ENCODE measurements at places on chromosomes 16 and 17.

- DNase-seq = no peak
These were observed at the start of gene XAF1 for GRCh38 chr17:6755731-6756184. TSS of gene XAF1 (plus strand) at chr17:6756046. CDS start at chr17:6756079, 33 bp downstream.

- DNase-seq = no peak
These were observed 389.5 kb upstream of the ASIC2 start for GRCh38 chr17:33682599-33682998.

- DNase-seq = no peak
These were observed 64.1 kb upstream of the HSBP1 start for GRCh38 chr16:83743720-83744119.

GRCh38 chr17:75036643-75037268 lies 10.0 kb downstream of the ATP5PD start:
- DNase-seq = peak; percentile 52

DNA sequence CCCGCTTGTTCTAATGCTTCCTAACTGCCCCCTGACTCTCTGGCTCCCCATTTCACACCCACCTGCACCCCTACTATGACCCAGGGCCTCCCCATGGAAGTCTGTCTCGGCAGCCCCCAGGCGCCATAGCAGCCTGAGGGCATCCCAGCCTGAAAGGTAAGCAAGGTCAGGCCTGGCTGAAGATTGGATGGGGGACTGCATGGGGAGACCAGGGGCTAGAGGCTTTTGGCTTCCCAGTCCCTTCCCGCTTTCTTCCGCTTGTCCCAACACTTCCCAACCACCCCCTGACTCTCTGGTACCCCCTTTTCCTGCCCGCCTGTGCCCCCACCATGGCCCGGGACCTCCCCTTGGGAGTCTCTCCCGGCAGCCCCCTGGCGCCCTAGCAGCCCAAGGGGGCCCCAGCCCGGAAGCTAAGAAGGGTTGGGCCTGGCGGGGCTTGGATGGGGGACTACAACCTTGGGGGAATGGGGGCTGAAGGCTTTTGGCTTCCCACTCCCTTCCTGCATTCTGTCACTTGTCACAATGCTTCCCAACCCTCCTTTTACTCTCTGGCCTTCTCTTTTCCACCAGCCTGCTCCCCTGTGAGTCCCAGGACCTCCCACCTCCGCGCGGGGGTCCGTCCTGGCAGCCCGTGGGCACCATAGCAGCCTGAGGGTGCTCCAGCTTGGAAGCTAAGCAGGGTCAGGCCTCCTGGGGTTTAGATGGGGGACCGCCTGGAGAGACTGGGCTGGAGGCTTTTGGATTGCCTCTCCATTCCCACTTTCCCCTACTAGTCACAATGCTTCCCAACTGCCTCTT lies 2288.4 kb downstream of the TP53TG3F start:
- no peak for DNase-seq

DNA sequence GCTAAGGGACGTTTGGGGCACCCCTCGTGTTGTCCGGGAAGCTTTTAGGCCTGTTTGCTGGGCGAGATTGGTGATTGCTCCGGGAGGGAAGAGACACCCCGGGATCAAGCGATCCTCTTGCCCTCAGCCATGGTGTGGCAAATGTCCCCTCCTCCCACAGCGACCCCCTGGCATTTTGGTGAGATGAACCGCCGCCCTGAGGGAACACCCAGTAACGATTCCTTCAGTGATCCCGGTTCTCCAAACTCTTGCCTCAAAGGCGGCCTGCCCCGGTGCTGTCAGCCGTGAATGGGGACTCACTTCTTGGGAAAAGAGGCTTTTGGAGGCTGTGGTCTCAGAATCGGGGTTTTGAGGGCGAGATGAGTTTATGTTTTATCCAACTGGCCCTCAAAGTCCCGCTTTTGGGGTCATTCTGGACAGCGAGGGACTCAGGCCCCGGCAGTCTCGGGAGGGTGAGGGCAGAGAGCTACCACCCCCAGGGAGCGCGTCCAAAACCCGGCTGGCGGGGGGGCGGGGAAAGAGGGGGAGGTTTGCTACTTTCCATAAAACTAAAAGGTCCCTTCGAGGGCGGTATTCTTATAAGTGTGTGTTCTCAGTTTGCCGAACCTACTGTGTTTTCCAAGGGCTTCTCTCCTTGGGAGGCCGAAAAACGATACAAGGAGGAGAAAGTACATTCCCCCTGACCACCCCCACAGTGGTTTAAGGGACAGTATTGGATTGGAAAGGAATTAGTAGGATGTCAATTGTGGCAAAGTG lies 232.7 kb downstream of the MRTFB start:
- DNase-seq = no peak

- no peak for DNase-seq
These were observed 55.5 kb downstream of the SYT17 start for GRCh38 chr16:19223235-19224170.

- DNase-seq = no peak
These were observed 430 bp downstream of the BCAS3 start for GRCh38 chr17:60678118-60678444.

GRCh38 chr16:4298761-4299522 lies 16.9 kb upstream of the GLIS2 start:
- no peak for DNase-seq

- DNase-seq = no peak
These were observed 305.7 kb downstream of the RBFOX1 start for GRCh38 chr16:7638306-7638705.

DNA sequence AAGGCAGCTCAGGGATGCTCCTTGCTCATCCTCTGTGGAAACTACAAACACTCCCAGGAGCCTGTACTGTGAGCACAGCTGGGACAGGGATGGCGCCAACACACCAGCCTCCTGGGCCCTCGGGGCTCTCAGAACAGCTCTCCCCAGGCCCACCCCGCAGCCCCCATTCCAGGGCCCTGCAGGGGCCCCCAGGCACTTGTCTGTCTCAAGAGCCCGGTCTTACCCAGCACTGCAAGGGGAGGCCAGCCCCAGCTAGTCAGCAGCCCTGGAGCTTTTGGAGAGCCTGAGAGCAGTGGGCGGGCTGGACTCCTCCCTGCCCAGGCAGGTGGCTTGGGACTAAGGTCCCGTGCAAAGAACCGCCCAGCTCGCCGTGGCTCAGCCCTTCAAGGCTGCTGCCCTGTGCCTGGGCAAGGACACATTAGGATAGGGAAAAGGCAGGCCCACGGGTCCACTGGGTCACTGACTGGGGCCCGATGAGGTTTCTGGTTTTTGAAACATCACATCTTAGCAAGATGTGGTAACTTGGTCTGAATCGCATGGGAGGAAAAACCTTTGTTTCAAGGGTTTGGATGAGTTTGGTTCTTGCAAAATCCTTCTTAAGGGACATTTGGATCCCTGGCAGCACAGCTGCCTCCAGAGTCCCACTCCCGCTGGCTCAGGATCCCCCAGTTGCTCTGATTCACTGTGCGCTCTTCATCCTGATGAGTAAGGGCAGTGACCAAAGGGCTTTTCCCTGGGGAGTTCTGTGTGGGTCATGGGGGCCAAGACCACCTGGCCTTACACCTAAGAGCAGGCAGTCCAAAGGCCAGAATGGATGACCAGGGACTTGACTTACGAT lies 2.8 kb downstream of the DNASE1L2 start:
- DNase-seq = no peak

DNA sequence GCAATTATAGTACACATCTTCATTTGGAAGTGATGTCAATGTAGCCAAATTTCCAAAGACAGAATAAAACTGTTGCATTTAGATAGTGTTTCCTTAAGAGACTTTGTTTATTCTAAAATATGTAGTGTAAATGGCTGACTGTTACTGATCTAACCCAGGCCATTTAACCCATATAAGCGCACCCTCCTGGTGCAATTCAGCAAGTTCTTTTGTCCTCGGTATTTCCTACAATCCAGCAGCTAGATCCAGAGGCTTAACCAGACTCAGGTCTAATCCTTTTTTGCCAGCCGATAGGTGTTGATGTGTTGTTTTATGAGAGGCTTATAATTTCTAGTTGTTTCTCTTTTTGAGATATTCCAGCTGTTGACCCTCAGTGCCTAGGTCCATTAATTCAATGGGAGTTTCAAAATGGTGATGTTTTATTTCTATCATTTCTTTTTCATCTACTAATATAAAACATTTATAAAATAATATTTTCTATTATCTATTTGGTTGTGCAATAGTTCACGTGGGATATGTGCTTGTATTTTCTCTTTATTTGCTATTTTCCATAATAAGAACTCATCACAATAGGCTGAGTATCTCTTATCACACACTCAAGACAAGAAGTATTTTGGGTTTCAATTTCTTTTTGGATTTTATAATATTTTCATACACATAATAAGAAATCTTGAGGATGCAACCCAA lies 14.5 kb downstream of the ABCA9 start:
- DNase-seq = no peak

DNA sequence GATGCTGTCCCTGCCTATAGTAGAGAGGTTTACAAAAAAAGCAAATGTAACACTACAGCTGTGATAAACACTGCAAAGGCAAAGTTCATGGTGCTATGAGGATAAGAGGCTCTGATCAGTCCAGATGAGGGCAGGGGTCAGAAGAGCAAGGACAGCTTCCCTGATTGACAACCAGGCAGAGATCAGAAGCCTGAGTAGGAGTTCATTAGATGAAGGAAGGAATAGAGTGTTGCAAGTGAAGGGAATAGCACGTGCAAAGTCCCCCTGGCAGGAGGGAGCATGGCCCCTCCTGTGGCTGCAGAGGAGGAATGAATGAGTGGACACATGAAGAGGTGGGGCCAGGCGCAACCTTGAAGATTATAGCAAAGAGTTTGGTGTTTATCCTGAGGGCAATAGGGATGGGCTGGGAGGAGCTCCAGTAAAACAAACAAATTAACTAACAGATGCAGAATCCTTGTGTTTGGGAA lies 208.4 kb upstream of the IRX5 start:
- DNase-seq = no peak

GRCh38 chr16:50259334-50260205 lies 6.8 kb upstream of the ADCY7 start:
- no peak for DNase-seq

- DNase-seq = no peak
These were observed 230.7 kb downstream of the ENGASE start for GRCh38 chr17:79305376-79305767.

DNA sequence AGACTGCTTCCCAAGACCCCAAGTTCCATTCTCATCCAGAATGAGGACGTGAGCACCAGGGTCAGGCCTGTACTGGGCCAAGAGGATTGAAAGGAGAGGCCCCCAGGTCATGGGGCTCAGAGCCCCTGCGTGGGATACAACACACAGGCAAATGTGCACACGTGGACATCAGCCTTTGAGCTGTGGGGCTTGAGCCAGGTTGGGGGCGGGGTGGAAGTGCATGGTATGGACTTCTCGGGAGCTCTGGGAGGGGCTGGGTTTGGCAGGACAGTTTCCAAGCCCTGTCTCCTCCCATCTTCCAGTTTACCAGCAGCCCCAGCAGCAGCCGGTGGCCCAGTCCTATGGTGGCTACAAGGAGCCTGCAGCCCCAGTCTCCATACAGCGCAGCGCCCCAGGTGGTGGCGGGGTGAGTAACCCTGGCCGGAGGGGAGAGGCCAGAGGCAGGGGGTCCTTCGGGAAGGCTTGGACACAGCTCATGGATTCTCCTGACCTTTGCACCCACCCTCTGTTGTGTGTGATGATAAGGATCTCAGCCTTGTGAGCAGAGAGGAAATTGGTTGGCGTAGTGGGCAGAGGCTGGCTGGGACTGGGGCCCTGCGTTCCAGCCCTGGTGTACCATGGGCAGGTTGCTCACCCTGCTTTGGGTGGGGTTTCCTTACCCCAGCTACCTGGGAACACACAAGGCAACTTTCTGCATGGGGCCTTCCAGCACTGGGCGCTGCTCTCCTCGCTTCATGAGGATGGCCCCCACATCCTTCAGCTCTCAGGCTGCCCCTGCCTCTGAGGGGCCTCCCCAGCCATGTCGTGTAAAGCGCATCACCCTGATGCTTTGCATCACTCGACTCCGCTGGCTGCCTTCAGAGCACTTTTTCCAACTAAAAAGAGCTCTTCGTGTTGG lies 10.4 kb upstream of the LASP1NB start:
- DNase-seq = no peak

DNA sequence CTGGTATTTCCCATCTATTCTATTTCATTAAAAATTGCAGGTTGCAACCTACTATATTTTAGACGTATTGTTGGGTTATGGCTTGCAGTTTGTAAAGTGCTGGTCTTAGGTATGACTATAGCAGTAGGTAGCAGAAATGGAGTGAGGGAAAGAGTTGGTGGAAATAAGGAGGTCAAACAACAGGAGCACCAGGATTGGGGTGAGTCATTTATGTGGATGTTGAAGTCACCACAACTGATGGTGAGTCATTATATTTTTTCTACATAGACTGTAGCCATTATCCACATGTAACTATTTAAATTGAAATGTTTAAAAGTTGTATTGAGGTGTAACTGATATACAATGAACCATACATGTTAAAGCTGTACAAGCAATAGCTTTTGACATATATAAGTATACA lies 25.0 kb upstream of the HS3ST3A1 start:
- DNase-seq = no peak

GRCh38 chr16:69618307-69618706 lies 52.5 kb downstream of the NFAT5 start:
- no peak for DNase-seq

DNA sequence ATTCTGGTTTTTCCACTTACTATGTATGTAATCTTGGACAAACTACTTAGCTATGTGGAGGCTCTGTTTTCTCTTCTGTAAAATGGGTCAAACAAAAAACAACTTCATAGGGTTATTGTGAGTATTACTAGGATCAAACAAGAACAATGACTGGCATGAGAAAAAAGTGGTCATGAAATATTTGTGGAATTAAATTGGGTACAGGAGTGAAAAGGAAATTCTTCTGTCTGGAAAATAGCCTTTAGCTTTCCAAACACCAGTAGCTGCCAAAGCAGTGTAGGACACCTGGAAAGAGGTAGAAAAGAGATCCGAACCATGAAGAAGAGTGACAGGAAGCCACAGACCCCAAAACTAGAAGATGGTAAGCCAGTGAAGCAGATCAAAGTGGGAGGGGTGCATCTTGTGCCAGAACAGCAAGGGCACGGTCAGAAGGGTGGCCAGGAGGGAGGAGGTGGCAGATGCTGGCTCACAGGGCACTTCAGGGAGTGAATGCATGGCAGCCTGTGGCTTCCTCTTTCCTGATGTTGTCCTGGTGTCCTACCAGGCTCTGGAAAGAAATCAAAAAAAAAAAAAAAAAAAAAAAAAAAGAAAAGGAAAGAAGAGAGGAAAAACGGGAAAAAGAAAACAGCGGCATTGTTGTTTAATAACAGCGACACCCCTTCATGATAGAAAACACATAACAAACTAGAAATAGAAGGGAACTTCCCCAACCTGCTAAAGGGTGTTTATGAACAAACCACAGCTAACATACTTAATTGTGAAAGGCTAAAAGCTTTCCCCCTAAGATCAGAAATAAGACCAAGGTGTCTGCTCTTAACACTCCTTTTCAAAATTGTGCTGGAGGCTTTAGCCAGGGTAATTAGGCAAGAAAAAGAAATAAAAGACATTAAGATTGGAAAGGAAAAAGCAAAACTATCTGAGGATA lies 67.9 kb downstream of the PCTP start:
- DNase-seq = no peak

Measured in NCI-H187 treated with DMSO at 0.1 percent for 48 hours (cell line).